ENCODE measurements at places on chromosomes 1 and 21. TPM values are rescaled to one million over a fixed set of nuclear protein-coding genes. Genes with fewer than 3 reads are reported as not detected.

GRCh38 chr1:109677459-109677858 is 9.6 kb downstream of the GSTM2 start:
- DNase-seq: no peak

GRCh38 chr1:244709476-244710368 is 56.8 kb downstream of the DESI2 start:
- DNase-seq: no peak

The LCE3E gene
- not detected for total RNA-seq

DNA sequence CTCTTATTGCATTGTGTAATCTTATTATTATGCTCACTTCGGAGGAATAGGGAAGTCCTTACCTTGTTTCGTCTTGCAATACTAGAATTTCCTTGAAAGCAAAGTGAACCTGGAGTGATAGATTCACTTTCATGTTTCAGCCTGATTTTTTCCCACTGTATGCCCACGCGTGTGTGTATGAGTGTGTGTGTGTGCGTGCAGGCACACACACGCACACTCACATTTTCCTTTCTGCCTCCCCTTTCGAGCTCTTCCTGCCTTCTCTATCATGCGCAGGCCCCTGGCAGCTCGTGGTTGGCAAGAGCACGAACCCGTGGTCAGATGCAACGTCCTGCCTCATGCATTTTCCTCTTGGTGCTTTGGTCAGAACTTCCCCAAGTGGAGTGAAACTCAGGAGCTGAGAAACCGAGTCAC is at the start of gene GCSAML:
Gene GCSAML (plus strand): TSS at position 366 of the 414 bp plus-strand sequence. CDS start 58 bp downstream, outside the sequence.
- no peak for DNase-seq

The PLA2G5 gene
- total RNA-seq: 36.4 TPM

The MXRA8 gene
- 30.5 TPM for total RNA-seq

The CELA3B gene
- total RNA-seq: not detected

DNA sequence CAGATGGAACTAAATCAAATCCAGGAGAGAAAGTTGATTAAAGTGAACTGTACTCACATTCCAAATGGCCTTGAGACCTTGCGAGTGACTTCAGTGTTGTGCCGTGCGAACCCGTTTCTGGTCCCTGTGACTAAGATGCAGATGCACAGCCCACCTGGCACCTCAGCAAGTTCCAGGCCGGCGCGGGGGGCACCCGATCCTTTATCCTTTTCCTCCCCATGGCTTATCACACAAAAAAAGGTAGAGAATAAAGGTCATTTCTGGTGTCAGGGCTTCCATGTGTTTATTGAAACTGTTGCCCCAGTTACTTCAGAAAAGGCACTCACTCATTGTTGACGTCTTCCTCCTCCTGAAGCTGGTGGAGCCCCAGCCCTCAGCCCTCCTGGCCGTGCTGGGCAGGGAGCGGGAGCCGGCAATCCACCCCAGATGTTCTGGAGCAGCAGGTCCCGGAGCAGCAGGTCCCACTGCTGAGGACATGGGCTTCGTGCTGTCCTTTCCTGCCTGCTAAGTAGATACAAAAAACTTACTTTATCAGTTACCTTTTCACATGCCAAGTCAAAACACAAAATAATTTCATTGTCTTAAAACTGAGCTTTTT is 53.0 kb downstream of the PCNT start:
- no peak for DNase-seq

GRCh38 chr1:160548183-160548582 is 25.1 kb upstream of the SLAMF6 start:
- DNase-seq: no peak

The KRTAP26-1 gene
- not detected for total RNA-seq

GRCh38 chr1:40842207-40842606 is 20.0 kb downstream of the CITED4 start:
- no peak for DNase-seq

DNA sequence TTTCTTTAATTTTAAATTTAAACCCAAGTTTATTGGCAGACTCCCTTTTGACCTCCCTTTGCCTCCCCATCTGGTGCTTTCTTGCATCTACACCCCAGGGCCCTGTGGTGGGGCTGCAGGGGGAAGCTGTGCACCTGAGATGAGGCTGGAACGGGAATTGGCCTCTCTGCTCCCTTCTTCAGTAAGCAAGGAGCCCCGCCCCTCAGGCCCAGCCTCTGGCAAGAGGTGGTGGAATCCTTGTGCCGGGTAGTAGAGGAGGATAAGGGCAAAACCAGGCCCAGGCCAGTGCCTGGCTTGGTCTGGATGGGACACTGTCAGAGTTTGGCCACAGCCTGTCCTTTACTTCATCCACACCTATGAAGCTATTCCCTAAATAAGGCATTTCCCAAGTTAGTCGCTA is 25.1 kb downstream of the ATP8B2 start:
- no peak for DNase-seq

The LCE1F gene
- total RNA-seq: not detected

The CD84 gene
- 2.4 TPM for total RNA-seq

DNA sequence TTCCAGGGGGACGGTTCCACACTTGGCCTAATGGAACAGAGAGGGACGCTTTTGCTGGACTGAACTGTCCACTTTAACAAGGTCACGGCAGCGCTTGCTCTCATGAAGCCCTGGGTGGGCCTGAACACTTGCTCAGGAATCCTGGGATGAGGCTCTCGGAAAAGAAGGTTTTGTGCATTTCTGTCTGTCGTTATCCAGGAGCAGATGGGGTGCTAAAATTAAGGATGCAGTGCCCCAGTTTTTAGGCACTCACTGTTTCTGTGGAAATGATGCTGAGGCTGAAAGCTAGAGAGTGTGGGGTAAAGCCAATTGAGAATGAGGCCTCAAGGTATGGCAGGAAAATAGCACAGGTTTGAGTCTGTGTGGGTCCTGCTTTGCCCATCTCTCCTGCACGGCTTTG is 111.0 kb downstream of the DAB1 start:
- no peak for DNase-seq

DNA sequence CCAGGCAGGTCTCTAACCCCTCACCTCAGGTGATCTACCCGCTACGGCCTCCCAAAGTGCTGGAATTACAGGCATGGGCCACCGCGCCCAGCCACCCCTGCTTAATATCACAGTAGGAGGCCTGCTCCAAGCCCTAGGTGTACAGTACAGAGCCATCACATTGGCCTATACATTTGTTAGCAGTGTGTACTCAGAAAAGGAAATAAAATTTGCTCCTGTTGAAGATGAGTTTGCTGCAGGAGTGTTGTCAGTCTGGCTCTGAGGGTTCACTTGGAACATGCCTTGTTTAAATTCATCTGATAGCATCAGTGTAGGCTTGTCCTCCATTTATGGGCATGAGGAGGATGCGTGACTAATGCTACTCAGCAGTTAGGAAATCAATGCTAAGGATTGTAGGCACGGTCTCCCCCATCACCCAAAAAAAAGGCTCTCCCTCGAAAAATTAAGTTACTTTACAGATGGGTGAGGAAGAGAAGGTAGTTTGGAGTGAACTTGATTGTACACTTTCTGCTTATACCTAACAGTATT is 4.6 kb upstream of the ENAH start:
- DNase-seq: no peak

DNA sequence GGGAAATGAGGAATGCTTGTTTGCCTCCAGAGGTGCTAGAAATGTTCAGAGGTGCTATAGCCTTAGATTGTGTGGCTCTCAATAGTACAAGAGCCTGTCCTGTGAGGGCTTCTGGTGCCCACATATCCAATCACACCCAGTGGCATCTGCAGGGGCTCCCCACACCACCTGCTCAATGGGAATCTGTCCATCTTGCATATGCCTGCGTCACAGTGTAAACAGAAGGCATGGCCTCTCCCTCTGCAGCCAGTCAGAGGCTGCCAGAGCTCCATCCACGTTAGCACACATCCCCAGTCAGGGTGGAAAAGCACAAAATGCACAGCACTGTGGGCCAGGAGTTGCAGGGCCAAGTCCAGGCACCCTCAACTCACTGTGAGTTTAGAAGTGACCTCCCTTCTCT is 113.6 kb upstream of the GRIK3 start:
- peak; percentile 12 for DNase-seq

DNA sequence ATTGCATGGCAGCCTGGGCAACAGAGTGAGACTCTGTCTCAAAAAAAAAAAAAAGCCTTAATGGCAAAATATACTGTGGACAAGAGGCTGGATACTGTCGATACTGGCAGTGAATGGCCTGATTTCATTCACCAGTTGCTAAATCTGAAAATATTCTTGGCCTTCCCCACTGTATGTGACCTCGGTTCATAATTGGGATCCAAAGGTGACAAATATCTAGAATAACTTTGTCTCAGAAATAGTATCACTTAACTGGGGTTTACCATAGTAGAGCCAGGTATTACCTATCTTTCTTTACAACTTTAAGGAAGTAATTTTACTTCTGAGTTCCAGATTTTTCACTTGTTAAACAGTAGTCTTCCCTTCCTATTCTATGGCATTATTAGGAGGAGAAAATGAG is 8.4 kb downstream of the MTF2 start:
- DNase-seq: no peak
